Activated T-helper 17 cell treated with anti-CD3 and anti-CD28 coated beads, Interleukin-2, amount 50 U/mL, for 72 hours (primary cell): ENCODE measurements at places on chromosomes 1 and 21. TPM values are rescaled to one million over a fixed set of nuclear protein-coding genes. Genes with fewer than 3 reads are reported as not detected.

- no peak for ATAC-seq
- no peak overlapping the region for H3K27ac ChIP-seq
- H3K4me1 ChIP-seq: no peaks in the 10 kb centered on the region
- no peak overlapping the region for H3K4me3 ChIP-seq
Measured at GRCh38 chr1:231351816-231352215, 13.7 kb downstream of the SPRTN start.

- H3K4me3 ChIP-seq: no peak overlapping the region
- no peak for ATAC-seq
- H3K27me3 ChIP-seq: peaks cover 8% of the 10 kb centered on the region
- H3K27ac ChIP-seq: no peak overlapping the region
- no peaks in the 10 kb centered on the region for H3K4me1 ChIP-seq
- H3K36me3 ChIP-seq: no peaks in the 10 kb centered on the region
Measured at GRCh38 chr1:58622571-58622970, 45.5 kb upstream of the TACSTD2 start.

The E2F2 gene
- total RNA-seq: 24.1 TPM

The CFHR1 gene
- total RNA-seq: not detected

The DPYD gene
- total RNA-seq: 11.5 TPM

GRCh38 chr1:38527373-38527966 is 332.1 kb downstream of the RRAGC start:
- peaks cover 5% of the 10 kb centered on the region for H3K4me1 ChIP-seq
- no peaks in the 10 kb centered on the region for H3K36me3 ChIP-seq

The PDPN gene
- not detected for total RNA-seq

- no peak overlapping the region for H3K4me3 ChIP-seq
- no peaks in the 10 kb centered on the region for H3K4me1 ChIP-seq
- ATAC-seq: no peak
- no peaks in the 10 kb centered on the region for H3K27me3 ChIP-seq
Measured at GRCh38 chr1:186498695-186499389, 37.9 kb upstream of the PDC start.

The CFAP141 gene
- total RNA-seq: not detected

DNA sequence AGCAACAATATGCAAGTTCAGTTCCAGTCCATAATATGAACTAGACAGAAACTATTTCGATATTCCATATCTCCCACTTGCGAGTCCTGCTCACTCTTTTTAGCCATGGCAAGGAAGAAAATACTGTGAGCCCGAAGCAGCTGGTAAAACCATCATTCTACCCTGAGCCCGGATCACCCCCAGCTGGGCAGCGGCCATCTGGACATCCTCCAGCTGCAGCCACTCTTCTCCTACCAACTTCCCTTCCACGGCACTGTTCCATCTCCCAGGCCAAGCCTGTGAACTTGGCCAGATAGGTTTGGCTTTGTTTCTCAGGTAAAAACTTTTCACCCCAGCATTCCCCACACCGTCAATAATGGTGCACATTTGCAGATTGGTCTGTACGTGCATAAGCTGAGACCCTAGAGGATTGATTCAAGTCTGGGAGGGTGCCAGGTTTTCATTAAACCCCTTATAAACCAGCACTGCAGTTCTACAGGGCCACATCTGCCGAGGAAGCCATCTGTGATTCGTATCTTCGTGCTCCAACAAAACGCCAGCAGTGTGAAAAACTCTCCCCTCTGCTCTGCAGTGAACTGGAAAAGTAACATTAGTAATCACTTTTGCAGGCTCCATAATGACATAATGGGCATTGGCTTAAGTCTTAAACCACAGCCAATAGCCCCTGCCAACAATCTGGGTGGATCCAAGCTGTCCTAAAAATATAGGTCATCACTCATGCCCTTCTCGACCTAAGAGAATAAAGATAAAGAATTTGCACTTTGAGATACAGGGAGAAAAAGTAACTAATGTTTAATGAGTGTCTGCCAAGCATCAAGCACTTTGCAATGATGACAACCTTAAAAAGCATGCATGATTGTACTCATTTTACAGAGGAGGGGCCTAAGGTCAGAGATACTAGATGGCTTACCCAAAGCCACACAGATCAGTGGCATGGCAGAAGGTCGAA is 205.1 kb downstream of the PLPP3 start:
- H3K36me3 ChIP-seq: no peaks in the 10 kb centered on the region
- no peak overlapping the region for H3K4me3 ChIP-seq
- no peaks in the 10 kb centered on the region for H3K4me1 ChIP-seq
- ATAC-seq: no peak
- peaks cover 9% of the 10 kb centered on the region for H3K27me3 ChIP-seq

DNA sequence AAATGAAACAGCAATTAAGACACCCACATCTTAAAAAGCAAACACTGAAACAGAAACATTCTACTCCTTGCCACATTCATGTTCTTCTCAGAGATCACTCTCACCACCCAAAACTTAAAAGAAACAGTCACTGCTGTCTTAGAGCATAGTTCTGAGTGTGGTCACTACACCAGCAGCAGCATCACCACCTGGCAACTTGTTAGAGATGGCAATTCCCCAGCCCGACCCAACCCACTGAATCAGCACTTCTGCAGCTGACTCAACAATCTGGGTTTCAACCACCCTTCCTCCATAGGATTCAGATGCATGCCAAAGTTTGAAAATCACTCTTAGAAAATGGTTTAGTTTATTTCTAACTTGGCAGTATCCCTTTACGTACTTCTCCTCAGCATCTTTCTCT is 126.1 kb downstream of the CDC42BPA start:
- peaks cover 5% of the 10 kb centered on the region for H3K4me1 ChIP-seq
- peak; percentile 99 for ATAC-seq
- H3K36me3 ChIP-seq: no peaks in the 10 kb centered on the region
- H3K4me3 ChIP-seq: no peak overlapping the region
- H3K27ac ChIP-seq: peak overlapping the region; percentile 21

DNA sequence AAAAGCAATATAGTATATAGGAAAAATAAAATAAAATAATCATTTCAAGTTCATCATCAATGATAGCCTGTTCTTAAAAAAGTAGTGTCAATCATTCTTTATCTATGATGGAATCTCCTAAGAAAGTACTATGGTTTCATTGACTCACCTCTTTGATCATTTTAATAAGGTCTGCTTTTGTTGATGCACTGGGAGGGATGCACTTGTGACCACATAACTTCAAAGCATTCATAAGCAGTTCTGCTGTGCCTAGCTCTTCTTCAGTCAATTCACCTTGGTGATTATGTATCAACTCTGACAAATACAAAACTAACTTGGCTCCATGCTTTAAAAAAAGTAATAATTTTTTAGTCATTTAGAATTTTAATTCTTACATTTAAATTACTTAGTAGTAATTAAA is 84.8 kb upstream of the GNG4 start:
- peak; percentile 62 for ATAC-seq
- H3K4me1 ChIP-seq: peaks cover 5% of the 10 kb centered on the region

DNA sequence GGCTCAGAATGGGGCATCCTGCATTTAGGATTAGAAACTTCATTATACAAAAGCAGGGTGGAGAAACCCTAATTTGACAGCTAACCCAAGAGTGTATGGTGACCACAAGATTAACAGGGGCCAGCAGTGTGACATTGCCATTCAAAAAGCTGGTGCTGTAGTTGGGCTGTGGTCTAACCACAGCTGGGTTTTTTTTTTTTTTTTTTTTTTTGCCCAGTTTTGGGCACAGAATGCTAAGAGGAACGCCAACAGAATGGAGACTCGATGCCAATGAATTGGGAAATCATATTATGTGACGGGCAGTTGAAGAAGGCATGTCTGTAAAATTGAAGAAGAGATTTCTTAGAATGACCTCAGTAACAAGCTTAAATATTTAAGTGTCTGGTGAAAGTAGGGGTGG is 58.4 kb downstream of the NFIA start:
- no peaks in the 10 kb centered on the region for H3K36me3 ChIP-seq
- H3K27ac ChIP-seq: no peak overlapping the region
- H3K4me1 ChIP-seq: no peaks in the 10 kb centered on the region
- no peak overlapping the region for H3K4me3 ChIP-seq

DNA sequence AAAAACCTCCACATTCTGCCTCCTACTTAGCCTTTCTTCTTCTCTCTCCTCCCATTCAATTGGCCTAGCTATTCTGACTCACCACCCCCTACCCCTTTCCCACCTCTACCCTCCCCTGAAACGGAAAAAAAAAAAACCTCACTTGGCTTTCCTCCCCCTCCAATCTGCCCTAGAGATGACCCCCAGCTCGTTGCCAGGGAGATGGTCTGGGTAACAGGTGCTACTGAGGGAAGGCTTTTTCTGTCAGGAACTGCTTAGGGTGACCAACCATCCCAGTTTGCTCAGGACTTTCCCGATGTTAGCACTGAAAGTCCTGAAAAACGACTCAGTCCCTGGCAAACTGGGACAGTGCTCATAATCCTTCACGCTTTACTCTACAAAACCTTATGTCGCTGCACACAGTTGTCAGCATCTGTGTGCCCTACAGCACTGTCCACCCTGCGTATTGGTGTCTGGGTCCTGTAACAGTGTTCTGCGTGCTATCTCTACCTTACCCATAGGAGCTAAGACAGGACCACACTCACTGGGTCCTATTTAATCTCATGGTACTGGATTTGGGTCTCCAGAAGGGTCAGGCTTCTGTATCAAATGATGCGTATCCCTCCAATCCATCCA is 7.7 kb upstream of the CADM3 start:
- H3K36me3 ChIP-seq: no peaks in the 10 kb centered on the region
- no peak for ATAC-seq
- peaks cover 63% of the 10 kb centered on the region for H3K27me3 ChIP-seq
- no peak overlapping the region for H3K4me3 ChIP-seq
- peaks cover 4% of the 10 kb centered on the region for H3K4me1 ChIP-seq

GRCh38 chr1:2481885-2482284 is 5.8 kb downstream of the PLCH2 start:
- no peaks in the 10 kb centered on the region for H3K27me3 ChIP-seq
- no peak overlapping the region for H3K27ac ChIP-seq
- peak; percentile 12 for ATAC-seq
- H3K4me1 ChIP-seq: peaks cover 6% of the 10 kb centered on the region
- no peaks in the 10 kb centered on the region for H3K36me3 ChIP-seq
- H3K4me3 ChIP-seq: no peak overlapping the region
